SW480 (cell line): ENCODE measurements at places on chromosomes 5 and 9.
A peak's percentile ranks its signal among the peaks of the same experiment; 100 is the strongest.

DNA sequence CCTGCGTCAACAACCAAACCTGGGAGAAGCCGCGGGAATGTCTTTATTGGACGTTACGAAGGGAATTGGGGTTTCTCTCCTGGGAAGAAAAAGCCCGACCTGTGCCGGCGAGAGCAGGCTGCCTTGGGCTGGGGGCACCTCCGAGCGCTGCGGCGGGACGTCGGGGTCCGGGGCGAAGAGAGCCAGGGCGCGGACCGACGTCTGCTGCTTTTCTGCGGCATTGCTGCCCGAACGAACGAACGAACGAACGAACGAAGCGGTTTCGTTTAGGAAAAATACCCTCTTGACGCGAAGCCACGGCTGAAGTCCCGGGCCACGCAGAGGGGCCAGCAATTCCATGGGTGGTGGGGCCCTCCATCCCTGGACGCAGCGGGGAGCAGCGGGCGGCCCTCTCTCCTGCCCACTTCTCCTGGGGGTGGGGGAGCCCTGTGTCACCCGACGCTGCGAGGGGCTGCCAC is 4.8 kb upstream of the PITX1 start:
- no peak for DNase-seq

- DNase-seq, result no peak
Measured at GRCh38 chr5:103098993-103099392, 20.9 kb downstream of the GIN1 start.

- no peak for DNase-seq
Measured at GRCh38 chr9:76878933-76879332, 27.0 kb downstream of the PRUNE2 start.

GRCh38 chr5:77210964-77211690 is 647 bp downstream of the PDE8B start:
- DNase-seq, result no peak

DNA sequence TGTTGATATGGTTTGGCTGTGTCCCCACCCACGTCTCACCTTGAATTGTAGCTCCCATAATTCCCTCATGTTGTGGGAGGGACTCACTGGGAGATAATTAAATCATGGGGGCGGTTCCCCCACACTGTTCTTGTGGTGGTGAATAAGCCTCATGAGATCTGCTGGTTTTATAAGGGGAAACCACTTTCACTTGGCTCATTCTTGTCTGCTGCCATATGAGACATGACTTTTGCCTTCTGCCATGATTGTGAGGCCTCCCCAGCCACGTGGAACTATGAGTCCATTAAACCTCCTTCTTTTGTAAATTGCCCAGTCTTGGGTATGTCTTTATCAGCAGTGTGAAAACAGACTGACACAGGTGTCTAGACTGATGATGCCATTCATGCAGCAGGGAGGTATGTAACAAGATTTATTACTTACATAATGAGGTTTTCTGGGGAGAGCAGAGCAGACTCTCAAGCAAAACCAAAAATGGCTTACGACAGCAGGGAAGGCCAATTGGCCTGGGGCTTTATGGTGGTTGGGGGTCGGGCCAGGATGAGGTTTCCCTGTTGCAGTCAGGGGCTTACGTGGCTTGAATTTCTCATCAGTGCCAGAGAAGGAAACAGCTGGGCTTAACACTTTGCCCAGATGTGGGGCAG is 9.5 kb upstream of the COMMD10 start:
- peak; percentile 45 for DNase-seq

DNA sequence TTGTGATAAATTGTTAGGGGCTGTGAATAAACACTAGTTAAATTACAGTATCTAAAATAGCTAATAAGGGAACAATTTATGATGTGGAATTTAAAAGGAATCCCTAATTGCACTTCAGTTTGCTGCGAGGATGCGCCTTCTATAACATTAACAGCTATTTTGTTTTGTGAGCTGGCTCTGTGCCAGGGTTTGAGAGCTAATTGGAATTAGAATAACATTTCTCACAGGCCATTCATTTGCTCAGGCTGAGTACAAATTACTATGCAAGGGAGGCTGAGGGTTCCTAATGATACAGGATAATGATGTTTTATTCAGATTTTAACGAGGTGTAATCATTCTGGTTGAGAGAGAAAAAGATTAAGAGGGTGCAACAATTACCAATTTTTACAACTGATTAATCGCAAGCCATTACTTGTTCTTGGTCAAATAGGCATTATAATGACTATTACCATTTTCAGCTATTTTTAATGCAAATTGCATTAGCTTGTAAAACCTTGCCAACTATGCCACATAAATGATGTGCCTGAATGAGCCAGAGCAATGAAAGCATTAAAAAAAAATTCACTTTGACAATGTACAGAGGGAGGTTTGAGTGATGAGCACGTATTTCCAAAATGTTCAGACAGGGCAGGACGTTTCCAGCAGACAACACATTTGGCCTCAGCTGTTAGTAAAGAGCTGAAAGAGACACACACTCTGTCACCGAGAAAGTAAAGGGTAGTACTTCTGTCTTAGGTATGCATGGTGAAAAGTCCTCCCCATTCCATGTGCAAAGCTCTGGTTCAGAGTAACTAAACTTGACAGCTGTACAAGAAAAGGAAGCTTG is 576.5 kb downstream of the TLE1 start:
- no peak for DNase-seq

GRCh38 chr9:35385042-35385441 is 104.9 kb upstream of the RUSC2 start:
- DNase-seq, result no peak

GRCh38 chr9:122789256-122790046 is 718 bp downstream of the OR5C1 start:
- no peak for DNase-seq

GRCh38 chr5:56615361-56616153 is 199.8 kb upstream of the MAP3K1 start:
- no peak for DNase-seq

DNA sequence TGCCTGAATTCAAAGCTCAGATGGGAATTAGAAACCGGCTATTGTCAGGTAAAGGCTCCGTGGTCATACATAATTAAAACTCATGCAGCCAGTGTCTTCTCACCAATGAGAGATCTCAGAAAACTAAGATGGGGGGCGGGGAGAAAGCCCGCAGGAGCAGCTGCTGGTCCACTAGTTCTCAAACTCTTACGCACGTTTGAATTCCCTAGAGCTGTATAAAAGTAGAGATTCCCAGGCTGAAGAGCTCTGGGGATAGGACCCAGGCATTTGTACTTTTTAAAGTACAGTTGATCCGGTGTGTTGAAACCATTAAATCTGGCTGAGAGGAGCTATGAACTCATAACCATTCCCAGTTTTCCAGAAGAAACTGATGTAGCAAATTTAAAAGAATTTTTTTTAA is 68.5 kb downstream of the FRMD3 start:
- DNase-seq, result no peak
